ENCODE measurements at places on chromosomes 11 and 22.

DNA sequence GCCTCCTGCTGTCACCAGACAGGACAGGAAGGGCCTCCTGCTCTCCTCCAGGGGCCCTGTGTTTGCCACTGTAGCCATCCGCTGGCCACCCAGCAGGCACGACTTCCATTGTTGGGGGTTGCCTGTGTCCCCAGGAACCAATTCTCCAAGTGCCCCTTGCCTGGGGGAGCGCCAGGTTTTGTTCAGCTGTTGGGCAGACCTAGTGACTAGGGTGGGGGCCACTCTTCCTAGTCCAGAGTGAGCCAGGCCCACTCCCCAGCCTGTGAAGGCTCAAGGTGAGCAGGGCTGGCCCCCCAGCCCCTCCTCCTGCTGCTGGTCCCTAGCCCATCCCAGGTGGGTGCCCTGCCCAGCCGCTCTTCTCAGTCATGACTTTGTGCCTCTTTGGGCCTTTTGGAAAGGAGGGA is 30.9 kb downstream of the OSBPL5 start:
- DNase-seq, result peak; percentile 4

DNA sequence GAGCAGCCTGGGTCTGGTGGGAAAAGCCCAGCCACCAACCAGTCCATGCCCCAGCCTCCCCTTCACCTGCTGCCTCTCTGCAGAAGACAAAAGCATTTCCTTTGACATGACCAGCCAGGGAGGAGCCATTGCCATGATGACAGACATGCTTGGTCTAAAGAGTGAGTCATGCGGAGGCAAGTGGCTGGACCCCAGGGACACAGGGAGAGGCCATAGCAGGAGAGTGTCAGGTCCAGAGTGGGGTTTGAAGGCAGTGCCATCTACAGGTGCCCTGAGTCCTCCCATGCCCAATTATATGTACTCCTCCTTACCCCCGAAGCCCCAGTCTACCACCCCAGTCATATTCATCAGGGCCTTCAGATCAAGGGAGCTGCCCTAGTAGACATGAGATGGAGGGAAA is 67.4 kb downstream of the SCN3B start:
- DNase-seq, result no peak

- DNase-seq, result no peak
Observed at GRCh38 chr11:10975287-10975721, 117.5 kb upstream of the ZBED5 start.

DNA sequence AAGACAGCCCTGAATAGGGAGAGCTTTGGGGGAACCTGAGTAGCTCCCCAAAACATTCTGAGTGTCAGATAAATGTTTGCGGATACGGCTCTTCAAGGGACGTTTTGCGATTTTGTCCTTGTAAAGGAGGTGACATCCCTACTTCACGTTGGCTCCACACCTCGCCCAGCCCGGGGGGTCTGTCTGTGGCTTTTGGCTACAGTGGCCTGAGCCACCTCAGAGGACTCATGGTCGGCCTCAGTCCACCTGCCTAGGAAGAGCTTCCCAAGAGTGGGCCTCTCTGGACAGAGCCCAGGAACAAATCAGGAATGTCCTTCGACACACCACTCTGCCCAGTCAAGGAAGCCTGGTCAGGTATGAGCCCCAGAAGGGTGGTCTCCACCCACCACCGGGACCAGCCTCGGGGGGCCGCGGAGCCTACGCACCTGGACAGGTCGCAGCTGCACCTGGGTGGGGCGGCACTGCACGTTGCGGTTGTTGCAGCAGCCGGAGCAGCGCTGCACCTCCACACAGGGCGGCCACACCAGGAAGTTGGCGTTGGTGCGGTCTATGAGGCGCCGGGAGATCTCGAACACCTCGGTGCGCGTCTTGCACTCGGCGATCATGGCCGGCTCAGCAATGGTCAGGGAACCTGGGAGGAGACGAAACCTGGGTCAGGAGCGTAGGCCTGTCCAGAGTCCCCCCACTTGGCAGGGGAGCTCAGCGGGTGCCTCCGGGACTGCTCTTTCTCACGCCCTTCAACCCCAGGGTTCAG is 13.4 kb downstream of the PDGFB start:
- DNase-seq, result no peak

DNA sequence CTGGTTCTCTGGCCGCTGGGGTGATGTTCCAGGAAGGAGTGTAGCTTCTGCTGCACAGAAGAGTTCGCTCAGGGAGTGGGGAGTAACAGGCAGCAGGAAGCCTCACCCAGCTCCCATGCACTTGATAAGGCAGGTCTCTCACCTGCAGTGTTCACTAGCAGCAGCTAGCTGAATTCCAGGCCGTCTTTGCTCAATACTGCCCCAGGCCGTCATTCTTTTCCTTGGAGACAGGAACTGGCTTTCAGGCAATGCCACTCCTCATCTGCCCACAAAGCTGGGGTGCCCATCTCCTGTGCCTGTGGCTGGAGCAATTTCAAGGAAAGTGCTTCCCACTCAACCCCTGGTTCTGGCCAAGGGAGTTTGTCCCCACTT is 66.1 kb downstream of the ARHGAP42 start:
- DNase-seq, result no peak

- no peak for DNase-seq
Observed at GRCh38 chr11:127643268-127644058, 642.9 kb upstream of the KIRREL3 start.
